ENCODE measurements at places on chromosomes 5 and 9.

DNA sequence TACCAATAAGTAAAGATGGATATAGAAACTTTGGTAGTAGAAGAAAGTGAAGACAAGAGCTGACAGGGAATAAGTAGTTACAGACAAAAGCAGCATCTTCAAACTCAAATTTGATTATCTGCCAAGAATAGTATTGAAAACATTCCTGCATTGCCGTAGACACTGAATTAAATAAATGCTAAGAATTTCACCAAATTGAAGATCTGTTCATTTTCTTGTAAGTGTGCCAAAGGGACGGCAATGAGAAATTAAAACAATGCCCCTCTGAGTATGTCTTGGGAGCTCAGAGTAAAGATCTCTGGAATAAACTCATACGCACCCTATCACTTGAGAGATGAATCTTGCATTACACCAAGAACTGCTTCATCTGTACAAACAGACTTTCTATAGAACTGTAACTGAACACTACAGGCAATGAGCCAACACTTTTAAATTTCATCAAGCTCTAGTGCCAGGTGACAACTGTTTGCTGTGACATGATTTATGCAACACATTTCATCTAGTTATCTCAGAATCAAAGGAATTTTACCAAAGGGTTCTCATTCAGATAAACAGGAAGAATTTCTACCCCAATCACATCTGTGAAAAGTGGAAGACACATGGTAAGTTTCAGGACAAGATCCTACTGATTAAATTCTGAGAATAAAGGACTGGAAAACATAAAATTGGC is 66.9 kb downstream of the RFX3 start:
- DNase-seq: no peak

DNA sequence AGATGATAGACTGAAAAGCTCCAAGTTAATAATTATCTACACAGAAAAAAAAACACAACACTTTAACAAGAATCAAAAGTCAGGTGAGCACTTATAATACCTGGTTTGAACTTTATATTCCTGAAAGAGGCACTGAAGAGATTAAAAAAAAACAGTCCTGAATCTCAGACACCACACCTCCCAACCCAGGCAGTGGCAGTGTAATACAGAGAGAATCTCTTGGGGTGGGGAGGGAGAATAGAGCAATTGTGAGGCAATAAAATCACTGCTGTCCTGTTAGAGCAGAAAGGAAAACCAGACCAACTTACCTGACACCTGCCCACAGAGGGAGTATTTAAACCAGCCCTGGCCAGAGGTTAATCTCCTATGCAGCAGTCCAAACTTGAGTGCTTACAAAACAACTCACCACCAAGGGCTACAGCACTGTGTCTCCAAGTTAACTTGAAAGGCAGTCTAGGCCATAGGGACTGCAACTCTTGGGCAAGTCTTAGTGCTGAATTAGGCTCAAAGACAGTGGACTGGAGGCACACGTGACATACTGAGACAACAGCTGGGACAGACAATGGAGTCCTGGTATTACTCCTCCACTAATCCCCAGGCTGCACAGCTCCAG is 54.2 kb downstream of the SLCO4C1 start:
- DNase-seq: no peak

- no peak for DNase-seq
These were observed 86.1 kb upstream of the NFIB start for GRCh38 chr9:14399756-14400657.

- no peak for DNase-seq
These were observed 231.0 kb downstream of the AP3B1 start for GRCh38 chr5:78063495-78063894.

DNA sequence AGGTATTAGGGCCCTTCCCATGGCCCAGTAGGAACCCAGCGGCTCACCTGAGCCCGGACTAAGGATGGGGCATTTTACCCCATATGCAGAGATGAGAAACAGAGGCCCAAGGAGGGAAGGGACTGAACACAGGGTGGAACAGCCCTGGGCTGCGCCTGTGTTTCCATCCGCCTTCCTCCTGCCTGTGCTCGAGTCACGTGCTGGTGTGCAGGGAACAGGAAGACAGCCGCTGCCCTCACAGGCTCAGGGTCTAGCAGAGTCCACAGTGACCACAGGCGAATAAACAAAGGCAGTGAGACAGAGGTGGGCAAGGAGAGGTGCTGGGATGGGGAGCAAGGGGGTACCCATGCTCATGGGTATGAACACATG is 129.4 kb downstream of the C9orf50 start:
- peak; percentile 55 for DNase-seq

DNA sequence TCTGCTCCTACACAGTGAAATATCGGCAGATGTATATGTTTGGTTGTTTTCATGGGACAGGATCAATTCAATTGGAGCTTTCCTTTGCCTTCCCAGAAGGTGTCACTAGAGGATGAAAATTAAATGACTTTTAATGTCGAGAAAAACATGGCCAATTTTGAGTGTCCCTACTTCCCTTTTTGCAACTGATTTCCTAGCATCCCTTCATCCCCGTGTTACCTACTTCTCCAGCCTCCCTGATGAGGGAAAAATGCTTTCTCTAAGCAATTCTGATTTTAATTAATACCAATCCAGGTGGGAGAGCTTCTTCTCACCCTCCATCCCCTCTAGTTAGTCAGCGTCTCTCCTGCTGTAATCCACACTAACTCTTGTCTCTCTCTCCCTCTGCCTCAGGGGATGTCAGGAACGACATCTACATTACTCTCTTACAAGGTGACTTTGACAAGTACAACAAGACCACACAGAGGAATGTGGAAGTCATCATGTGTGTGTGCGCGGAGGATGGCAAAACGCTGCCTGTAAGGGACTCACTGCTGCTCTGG is 64.9 kb downstream of the DOCK2 start:
- DNase-seq: no peak

- no peak for DNase-seq
These were observed 160.8 kb upstream of the KLF4 start for GRCh38 chr9:107650321-107650720.

- DNase-seq: no peak
These were observed 277.7 kb downstream of the MSX2 start for GRCh38 chr5:175001876-175002645.

DNA sequence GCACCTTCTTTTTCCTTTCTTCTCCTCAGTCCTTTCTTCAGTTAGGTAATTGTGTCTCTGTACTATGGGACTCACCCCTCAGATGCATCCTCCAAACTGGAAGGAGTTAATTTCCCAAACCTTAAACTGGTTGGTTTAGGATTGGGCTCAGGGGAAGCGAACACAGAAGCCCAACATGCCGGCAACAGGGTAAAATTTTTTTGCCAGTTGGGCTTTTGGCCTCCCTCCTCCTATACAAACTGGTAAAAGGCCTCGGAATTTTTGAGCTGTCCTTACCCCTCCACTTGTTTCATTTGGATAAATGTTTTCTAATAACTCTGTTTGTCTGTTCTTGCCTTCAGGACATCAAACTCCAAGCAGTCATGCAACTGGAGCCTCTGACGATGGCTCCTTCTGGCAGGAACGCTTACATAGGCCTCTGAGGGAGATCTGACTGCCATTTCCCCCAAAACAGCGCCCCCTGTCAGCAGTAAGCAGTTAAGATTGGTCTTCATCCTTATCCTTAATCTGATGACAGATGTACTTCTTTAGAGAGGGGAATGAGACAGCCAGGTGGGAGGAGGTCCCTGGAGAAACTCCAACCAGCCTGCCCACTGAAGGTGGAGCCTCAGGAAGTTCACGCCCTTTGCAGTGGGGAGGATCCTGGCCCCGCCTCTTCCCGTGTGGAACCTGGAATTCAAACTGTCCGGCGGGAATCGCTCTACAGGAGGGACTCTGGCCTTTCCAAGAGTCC is 57.8 kb upstream of the SPINK5 start:
- DNase-seq: no peak

- no peak for DNase-seq
These were observed 7.2 kb upstream of the ADRA1B start for GRCh38 chr5:159909126-159909525.

GRCh38 chr5:171575808-171576207 is 156.4 kb downstream of the FGF18 start:
- DNase-seq: no peak

DNA sequence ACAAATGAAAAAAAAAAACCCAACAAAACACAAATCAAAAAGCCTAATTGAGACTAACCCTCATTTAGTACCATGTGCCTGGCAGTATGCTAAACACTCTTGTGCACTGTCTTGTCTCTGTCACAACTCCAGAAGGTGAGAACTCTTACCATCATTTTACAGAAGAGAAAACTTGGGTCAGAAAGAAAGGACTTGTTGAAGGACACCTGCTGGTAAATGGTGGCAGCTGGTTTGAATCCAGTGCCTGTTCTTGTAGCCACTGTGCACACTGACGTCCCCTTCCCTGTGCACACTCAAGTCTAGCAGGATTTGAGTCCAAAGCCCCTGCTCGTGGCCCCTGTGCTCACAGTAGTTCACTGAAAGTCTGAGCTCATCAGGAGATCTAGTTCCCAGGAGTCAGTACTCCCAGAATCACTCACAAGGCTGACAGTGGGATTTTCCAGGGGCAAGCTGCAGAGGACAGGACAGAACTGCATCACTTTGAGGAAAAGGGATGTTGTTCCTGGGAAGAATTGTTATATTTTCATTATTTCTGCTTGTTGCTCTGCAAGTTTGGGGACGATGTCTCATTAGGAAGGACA is 43.0 kb upstream of the HSD17B4 start:
- no peak for DNase-seq

DNA sequence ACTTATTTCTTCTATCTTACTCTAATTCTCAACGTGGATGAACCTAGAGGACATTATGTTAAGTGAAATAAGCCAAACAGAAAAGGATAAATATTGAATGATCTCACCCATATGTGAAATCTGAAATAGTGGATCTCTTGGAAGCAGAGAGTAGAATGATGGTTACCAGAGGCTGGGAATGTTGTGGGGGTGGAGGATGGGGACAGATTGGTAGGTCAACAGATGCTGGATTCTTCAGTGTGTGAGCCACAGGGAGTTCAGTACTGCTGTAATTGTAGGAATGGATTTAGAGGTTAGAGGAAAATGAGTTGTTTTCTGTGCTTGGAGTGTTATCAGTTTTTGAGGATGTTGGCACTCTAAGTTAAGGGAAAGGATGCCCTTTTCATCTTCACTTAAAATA is 190.6 kb downstream of the FBXL7 start:
- no peak for DNase-seq

- no peak for DNase-seq
These were observed 122.2 kb downstream of the FGF10 start for GRCh38 chr5:44266882-44267576.

DNA sequence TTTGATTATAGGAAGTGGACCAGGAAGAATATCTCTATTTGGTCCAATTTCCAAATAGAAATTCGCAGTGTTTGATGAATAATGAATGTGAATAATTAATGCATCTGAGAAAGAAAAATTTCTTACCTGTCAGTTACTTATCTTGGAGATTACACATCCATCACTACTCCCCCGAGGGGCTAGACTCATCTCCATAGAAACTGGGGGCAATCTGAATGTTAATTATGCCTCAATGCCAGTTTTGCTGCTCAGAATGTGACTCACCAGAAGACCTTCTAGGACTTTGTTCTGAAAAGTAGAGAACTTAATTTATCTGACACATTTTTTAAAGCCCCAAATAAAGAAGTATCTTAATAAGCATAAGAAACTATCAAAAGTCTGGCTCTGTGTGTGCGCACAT is 233.4 kb upstream of the NR4A3 start:
- no peak for DNase-seq

GRCh38 chr9:95880021-95880690 is 4.7 kb downstream of the ERCC6L2 start:
- DNase-seq: no peak

GRCh38 chr5:20368571-20369517 is 380.8 kb upstream of the CDH18 start:
- DNase-seq: no peak

Data from HL-60 (cell line).